Stimulated activated CD4-positive, alpha-beta T cell treated with anti-CD3 and anti-CD28 coated beads, Interleukin-1b, Interleukin-23, amount 100 ng/mL, for 1 hour (primary cell): ENCODE measurements at places on chromosomes 2 and 18.
A peak's percentile ranks its signal among the peaks of the same experiment; 100 is the strongest.

- DNase-seq, result no peak
Measured at GRCh38 chr2:217736776-217737550, 265.8 kb downstream of the TNS1 start.

GRCh38 chr2:66436581-66437001, 1.7 kb downstream of the MEIS1 start:
- DNase-seq, result no peak

DNA sequence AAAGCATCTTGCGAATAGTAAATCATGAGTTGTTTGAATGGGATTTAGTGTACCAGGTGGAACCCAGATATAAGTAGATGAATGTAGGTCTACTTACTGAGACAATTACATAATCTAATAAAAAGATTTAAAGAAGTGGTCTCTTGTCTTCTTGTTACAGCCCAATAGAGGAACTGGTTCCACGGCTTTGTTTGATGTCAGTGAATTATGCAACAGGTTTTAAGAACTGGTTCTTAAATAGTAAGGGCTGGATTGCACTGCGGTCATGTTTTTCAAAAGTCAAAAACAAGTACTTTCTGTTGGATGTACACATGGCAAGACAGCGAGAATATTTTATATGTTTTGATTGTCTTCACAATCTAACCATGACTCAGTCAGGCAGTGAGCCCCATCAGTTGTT, 15.4 kb upstream of the SLC9A2 start:
- no peak for DNase-seq

GRCh38 chr2:231866450-231866849, 59.7 kb downstream of the NPPC start:
- no peak for DNase-seq

DNA sequence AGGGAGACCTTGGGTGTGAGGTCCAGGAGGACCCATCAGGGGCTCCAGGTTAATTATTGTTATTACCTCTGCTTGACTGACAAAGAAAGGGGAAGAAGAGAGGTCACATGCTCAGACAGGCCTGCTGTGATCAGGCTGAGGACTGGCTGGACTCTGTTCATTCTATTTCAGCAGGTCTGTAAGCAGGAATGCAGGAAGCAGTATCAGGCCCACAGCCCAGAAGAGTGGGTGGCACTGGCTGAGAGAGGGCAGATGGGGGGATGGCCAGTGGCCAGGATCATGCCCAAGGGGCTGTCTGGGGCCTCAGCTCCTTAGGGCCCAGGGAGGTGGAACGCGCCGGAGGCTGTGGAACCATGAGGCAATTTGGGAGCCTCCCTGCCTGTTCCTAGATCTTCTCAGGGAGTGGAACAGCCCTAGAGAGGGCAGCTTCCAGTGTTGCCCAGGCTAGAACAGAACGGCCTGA, 43.7 kb upstream of the ZBTB7C start:
- DNase-seq, result no peak

DNA sequence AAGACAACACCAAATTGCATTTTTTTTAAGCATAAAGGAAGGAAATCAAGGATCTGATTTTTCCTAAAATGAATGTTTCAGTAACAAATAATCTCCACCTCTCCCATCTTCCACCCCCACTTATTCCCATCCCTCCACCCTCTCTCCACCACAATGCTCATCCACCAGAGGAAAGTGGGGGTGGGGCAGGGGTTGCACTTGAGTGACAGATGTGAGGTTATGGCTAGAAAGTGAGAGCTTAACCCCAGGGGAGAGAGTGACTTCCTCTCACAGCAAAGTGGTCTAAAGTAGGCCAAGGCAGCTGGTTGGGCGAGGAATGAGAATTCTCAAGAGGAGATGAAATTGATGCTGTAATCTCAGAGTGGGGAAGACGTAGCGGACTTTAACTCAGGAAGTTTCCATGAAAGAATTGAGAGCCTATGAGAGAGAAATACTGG, 104.7 kb downstream of the HNRNPLL start:
- no peak for DNase-seq

DNA sequence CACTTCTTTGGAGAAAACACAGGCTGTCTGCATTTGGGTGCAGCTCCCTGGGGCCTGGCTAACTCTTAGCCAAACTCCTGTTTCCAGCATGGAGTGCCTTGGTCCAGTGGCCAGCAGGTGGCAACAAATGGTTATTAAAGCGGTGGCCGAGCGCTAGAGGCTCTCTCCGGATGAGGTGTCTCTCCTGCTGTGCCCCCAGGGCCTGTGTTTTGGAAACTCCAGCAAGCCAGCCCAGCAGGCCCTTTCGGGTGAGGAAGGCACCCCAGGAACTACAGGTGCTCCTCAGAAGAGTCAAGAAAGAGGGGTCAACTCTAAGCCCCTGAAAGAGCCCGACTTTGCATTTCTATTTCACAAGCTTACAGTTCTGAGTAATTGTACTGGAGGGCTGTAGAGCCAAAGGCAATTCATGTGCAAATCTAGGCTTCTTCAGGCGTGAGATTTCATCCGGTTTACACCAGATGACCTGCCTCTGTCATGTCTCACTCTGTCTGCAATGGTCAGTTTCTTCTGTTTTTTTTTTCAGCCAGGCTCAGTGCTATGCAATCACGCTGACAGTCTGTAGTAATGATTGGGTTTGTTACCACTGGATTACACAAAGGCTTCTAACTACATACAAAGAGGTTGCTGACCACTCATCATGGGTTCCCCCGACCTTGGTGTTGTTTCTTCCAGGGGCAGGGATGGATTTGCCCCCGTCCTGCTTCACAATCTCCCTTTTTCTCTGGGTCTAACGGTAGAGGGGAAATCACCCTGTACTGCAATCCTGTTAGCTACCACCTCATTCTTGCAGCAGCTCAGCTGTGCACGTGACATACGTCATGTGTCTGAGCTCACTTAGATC, 7.6 kb upstream of the CHRNA1 start:
- no peak for DNase-seq

DNA sequence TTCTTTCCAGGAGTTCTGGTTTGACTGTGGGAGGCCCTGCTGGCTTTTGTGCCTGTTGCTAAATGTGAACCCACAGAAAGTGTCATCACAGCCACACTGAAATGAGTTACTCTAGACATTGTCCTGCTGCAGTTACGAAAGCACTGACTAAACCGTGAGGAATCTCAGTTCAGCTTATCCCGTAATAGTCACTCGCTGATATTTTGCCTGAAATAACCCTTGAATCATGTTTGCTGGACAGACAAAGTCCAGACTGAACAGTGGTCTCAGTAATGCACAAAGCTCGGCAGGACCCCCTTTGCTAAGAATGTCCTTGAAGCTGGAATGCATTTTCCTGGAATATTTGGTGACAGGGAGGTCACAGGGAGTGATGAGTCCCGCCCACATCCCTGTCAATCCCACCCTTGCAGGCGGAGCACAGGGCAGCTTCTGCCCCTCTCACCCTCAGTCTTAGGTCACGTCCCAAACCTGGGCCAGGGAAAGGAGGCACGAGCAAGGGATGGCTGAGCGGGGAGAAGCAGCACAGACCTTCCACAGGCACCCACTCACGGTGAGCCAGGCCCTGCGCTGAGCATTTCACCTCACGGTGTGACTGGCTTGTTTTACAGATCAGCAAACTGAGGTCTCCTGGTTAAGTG, 53.4 kb downstream of the ADI1 start:
- DNase-seq, result no peak

DNA sequence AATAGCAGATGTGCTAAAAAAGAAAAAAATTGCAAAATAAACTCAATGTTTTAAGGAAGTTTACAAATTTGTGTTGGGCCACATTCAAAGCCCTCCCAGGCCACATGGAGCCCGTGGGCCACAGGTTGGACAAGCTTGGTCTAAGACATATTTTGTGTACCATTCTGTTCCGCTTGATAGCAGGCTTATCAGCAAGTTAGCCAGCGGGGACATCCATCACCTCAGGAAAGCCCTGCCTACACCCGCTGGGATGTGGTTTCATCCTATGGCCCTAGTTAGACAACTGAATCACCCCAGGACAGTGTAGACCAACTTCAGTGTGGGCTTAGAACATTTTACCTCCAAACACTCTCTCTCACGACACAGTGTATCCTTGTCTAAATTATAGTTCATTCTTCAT, 32.6 kb downstream of the CD8B2 start:
- DNase-seq, result no peak

DNA sequence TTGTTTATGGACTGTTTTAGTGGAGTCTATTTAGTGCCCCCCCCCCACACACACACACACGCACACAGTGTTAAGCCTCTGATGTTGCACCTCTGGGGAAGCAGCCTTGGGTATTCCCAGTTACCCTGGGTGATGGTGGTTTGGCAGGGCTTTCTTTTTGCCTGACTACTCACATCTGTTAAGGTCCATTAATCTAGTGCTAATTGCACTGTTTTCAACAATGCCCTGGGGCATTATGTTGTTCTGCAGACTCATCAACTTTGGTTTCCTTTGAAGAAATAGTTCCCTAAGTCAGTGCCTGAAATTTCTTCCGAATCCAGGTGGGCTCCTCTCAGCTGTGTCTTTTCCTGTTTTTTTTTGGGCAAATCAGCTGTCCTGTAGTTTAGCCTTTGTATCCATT, 34.7 kb downstream of the SPOPL start:
- no peak for DNase-seq

DNA sequence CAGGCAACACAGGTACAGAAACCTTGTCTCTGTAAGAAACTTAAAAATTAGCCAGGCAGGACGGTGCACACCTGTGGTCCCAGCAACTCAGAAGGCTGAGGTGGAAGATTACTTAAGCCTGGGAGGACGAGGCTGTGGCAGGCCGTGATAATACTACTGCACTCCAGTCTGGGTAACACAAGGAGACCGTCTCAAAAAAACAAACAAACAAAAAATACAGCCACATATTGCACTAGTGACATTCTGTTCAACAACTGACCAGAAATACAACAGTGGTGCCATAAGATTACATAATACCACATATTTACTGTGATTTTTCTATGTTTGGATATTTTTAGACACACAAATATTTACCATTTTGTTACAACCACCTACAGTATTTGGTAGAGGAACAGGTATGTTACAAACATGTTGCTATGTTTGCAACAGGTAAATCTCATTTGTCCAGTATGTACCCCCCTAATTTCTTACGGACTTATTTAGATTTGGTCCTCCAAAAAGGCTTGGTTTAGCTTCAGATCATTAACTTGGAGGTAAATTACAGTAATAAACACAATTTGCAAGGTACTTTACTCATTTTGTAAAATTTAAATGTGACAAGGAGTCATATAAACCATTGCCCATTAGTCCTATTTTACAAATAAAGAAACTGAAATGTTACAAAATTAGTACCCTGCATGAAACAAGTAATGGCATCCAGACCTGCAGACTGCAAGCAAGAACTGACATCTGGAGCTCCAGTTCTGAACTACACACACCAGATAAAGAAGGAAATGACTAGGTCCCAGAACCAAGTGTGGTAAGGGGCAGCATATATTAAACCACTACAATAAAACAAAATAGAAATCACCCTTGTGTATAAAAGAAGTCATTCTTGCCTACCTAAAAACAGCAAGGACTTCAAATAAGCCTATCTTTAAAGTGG, 36.8 kb downstream of the TRIP12 start:
- no peak for DNase-seq

GRCh38 chr18:3269241-3269913, 7.4 kb downstream of the MYL12B start:
- no peak for DNase-seq

- no peak for DNase-seq
Measured at GRCh38 chr2:106827158-106827557, 58.8 kb downstream of the ST6GAL2 start.

DNA sequence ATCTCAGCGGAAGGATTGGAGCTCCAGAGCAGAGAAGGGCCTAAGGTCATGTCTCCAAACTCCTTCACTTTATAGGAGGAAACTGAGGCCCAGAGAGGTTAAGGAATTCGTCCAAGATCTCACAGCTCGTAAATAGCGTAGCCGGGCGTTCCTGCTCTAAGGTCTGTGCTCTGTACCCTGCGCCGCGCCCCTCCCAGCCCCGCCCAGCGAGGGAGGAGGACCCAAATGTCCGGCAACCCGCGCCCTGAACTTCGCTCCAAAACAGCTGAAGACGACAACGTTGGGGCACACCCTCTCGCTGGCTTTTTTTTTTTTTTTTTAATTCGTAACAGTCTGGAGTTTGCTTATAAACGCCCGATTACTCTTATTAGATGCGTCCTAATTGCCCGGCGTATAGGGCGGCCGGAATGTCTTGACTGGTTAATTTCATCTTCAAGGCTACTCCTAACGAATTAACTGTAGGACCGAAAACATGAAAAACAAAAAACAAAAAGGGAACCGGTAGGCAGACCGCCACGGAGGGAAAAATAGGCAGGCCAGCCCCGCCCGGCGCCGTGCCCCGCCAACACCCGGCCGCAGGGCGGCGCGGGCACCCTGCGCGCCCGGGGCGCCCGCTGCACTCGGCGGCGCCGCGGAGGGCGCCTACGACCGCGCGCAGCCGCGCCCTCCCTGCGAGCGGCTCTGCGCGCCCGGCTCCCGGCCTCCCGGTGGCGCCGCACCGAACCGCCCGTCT, 928 bp upstream of the FOSL2 start:
- peak; percentile 36 for DNase-seq

DNA sequence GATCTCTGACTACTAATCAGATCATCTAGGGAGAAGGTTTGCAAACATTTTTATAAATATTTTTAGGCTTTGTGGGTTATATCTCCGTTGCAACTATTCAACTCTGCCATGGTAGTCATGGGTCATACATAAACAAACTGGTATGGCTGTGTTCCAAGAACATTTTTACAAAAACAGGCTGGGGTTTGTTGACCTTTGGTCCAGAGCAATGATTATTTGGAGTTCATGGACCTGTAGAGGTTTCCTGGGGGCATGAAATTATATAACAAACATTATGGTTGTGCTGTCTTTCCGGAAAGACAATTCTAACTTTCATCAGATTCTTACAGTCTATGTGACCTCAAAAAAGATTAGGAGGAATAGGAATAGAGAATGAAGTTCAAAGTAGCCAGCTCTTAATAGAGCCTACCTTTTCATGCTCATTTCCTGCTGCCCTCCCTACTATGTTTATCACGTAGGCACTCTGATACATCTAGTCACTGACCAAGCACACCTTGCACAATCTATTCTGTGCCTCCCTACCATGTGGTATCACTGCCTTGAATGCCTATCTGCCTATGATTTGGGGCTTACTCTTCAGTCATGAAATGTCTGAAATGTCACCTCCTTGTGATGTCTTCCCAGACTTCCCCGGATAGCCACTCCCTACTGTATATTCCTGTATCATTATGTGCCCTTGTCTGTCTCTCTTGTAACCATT, 102.4 kb upstream of the SCN1A start:
- DNase-seq, result no peak

GRCh38 chr2:7752291-7752690, 835.1 kb downstream of the RNF144A start:
- DNase-seq, result no peak

DNA sequence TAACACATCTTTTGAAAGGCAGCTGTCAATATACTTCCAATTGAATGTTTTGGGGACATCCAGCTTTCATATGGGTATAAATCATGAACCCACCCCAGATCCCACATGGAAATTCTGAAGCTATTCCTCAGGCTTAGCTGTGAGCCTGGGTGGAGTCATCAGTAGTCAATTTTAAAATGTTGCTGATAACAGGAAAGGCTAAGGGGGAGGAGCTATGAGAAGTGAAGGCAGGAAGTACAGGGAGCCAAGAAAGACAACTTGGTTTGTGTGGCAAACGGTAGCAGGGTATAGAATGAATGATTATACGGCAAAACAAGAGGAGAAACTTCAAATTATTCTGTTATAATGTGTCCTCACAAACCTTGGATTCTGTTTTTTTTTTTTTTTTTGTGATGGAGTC, 108.6 kb downstream of the QPCT start:
- no peak for DNase-seq

- DNase-seq, result no peak
Measured at GRCh38 chr18:63788447-63789096, 13.4 kb downstream of the SERPINB7 start.

GRCh38 chr2:15169326-15170069, 391.6 kb downstream of the NBAS start:
- DNase-seq, result no peak

GRCh38 chr18:66495844-66496243, 108.0 kb downstream of the CDH19 start:
- no peak for DNase-seq
